SJCRH30 (cell line): ENCODE measurements at places on chromosomes 6 and 20. TPM values are rescaled to one million over a fixed set of nuclear protein-coding genes. Genes with fewer than 3 reads are reported as not detected.
A peak's percentile ranks its signal among the peaks of the same experiment; 100 is the strongest.

Gene PPP1R3G
- total RNA-seq, result 0.71 and 1.0 TPM in 2 replicates

Gene C6orf163
- total RNA-seq, result 0.79 and 2.2 TPM in 2 replicates

DNA sequence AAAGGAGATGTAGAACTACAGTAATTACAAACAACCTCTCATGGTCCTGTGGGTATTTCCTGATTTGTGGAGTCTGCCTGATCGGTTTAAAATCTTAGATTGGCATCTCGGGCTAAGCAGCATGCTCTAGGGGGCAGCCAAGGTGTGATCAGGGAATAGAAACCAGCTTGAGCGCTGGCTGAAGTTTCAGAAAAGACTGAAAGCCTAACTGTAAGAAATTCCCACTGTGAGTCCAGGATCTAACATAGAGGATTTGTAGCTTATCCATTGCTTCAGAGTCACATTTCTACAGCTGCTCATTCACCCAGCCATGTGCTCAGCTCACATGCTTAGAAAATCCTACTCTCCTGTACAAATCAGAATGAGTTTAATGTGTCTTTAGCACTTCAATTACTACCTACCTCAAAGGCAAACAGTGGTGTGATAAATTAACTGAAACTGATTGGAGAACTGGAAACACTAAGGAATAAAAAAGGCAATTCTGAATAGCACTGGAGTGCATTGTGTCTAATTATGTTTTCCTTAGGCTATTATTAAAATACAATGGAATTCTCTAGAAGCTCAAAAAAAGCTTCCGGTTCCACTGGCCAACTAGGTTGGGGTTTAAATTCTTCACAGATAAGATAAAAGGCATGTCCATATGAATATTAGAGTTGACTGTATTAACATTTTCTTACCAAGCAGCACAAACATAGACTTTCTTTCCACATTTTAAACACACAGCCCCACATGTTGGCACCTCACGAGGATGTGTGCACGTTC is 73.8 kb upstream of the MPC1 start:
- peak; percentile 31 for DNase-seq

DNA sequence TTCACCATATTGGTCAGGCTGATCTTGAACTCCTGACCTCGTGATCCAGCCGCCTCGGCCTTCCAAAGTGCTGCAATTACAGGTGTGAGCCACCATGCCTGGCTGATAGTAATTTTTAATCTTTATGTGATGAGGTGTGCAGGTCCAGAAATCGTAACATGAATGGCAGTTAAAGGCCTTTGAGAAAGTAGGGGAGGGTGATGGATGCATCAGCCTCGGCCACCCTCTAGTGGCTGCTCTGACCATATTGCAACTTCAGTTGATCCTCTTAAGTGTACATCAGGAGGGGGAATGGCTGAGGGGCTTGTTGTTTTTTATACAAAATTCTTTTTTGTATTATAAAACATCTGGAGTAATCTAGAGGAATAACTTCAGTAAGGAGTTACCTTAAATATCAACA is 193.0 kb downstream of the ZFAND3 start:
- no peak for DNase-seq

DNA sequence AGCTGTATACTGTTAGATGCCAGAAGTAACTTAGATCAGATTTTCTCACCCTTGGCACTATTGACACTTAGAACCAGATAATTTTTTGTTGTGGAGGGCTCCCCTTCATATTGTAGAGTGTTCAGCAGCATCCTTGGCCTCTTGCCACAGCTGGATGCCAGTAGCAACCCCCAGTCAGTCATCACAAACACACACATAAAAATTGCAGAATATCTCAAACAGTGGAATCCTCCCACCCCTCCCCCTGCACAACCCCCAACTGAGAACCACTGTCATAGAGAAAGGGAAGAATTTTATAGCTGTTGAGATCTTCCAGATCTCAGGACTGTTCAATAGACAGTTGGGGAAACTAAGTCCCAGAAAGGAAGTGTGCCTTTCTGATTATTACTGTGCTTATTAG is 81.2 kb upstream of the VSTM2L start:
- DNase-seq, result no peak
